Hindlimb muscle (tissue), 1 donor: ENCODE measurements at places on chromosomes 16 and 17. TPM values are rescaled to one million over a fixed set of nuclear protein-coding genes. Genes with fewer than 3 reads are reported as not detected.

GRCh38 chr17:77467521-77467920 is 326.8 kb downstream of the SEC14L1 start:
- DNase-seq: no peak

DNA sequence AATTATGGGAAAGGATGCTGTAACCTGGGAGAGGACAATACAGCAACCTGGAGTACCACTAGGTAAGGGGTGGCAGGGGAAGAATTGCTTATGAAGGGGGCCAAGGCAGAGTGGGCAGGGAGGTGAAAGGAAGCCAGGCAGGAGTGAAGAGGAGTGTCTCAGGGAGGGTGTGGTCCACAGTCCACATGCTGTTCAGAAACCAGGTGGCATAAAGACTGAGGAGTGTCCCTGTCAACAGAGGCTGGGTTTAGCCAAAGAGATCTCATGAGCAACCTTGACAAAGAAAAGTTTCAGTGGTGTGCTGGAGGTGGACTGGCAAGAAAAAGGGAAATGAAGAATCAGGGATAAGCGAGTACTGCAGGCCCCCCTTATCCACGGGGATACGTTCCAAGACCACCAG is 88.4 kb downstream of the SPACA3 start:
- no peak for DNase-seq

- DNase-seq: no peak
Observed at GRCh38 chr17:80613732-80614071, 69.1 kb downstream of the RPTOR start.

DNA sequence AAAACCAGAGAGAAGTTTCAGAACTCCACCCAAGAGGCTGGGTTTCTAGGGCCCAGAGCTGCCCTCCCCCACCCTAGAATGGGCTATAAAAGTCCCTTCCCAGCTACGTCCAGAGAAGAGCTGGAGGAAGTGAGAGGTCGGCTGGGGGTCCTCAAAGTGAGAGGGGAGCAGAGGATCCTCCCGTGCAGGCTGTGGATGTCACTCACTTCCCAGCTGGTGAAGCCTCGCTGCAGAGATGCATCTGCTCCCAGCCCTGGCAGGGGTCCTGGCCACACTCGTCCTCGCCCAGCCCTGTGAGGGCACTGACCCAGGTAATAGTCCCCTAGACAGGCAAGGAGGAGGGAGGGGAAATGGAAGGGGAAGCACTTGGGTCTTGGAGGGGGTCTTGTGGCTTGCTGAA is at the start of gene EPX:
TSS of gene EPX (plus strand) at position 115 of the 400 bp plus-strand sequence. CDS start at position 236, 121 bp downstream.
- no peak for DNase-seq

GRCh38 chr16:1984347-1985225 is 593 bp downstream of the GFER start:
- DNase-seq: no peak

GRCh38 chr17:74466111-74466827 is at the start of gene CD300A:
Gene CD300A (plus strand): TSS chr17:74466634. CDS start chr17:74466704, 70 bp downstream.
- no peak for DNase-seq

DNA sequence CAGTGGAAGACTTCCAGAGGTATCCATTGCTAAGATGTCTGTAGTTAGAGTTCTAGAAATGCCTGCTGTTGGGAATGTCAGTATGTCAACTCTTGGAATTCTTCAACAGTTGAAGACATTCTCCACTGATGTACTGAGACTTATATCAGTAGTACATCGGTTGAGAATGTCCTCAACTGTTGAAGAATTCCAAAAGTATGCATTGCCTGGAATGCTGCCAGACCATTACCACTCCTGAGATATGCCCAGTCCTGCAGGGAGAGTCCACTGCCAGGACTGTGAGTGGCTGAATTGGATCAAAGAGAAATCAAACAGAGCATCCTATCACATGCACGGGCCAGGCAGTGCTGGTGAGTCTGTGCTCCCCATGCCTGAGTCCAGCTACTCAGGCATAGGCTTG is 42.0 kb downstream of the IL21R start:
- DNase-seq: no peak

DNA sequence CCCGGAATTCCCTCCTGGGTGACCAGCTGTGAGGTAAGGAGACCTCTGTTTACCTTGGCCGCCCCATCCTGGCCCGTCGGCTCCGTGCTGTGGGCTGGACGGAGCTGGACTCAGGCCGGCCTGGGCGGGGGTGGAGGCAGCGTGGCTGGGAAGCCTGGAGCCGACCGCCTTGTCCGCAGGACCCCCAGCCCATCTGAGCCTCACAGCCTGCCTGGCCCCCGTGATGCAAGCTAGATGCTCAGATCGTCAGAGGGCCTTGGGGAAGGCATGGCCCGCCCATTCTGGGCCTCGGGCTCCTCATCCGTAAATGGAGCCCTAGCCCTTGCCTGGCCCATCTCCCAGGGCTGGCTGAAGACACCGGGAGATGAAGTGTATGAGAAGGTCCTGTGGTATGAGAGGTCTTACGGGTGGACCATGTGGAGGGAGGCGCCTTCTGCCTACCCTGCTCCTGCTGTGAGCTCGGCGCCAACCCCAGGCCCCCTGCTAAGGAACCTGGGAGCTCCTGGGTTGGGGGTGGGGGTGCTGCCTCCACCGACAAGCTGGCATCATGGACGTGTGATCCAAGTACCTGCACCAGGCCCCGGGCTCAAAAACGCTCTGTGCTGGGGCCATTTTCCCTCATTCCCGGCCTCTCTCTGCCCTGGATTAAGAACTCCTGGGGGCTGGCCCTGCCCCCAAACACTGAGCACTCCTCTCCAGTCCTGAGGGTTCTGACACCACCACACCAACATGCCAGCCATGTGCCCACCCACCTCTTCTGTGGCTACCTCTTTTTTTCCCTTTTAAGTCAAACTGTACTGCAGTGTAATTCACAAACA is 5.4 kb upstream of the P2RX1 start:
- DNase-seq: no peak

- DNase-seq: no peak
Observed at GRCh38 chr16:73124665-73125375, 76.9 kb upstream of the ZFHX3 start.

DNA sequence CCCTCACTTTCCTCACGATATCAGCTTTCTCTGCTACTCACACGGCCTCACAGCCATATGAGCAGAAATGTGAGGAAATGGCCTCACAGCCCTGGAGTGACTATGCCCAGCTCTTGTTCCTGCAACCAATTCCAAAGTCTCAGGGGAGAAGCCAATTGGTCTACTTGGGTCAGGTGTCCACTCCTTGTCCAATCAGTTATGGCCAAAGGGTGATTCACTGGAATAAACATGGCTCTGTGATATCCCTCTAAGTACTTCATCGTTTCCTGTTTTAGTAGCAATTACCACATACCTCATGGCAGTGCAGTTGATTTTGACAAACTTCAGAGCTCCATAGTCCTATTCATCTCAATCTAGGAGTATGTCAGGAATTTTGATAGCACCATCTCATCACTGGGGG is 195.4 kb downstream of the KATNIP start:
- no peak for DNase-seq

GRCh38 chr16:69105501-69106361 is at the start of gene HAS3:
Gene HAS3 (plus strand): TSS chr16:69105653. CDS start chr16:69109396, 3,743 bp downstream.
- no peak for DNase-seq

DNA sequence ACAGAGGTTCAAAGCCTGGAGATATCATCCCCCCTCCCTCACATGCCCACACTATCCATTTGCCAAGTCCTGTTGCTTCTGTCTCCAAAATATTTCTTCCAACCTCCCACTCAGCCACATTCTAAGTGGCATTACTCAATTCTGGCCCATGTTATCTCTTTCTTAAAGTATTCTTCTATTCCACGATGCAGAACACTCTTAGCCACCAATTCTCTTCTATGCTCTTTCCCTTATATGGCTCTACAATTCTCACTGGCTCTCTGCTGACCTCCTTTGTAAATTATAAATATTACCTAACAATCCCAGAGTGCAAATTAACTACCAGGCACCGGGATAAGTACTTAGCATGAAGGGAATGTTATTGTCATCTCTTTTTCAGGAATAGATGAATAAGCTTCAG is 82.4 kb downstream of the KCNJ2 start:
- DNase-seq: no peak

GRCh38 chr16:80231121-80231520 is 309.7 kb upstream of the DYNLRB2 start:
- DNase-seq: no peak

DNA sequence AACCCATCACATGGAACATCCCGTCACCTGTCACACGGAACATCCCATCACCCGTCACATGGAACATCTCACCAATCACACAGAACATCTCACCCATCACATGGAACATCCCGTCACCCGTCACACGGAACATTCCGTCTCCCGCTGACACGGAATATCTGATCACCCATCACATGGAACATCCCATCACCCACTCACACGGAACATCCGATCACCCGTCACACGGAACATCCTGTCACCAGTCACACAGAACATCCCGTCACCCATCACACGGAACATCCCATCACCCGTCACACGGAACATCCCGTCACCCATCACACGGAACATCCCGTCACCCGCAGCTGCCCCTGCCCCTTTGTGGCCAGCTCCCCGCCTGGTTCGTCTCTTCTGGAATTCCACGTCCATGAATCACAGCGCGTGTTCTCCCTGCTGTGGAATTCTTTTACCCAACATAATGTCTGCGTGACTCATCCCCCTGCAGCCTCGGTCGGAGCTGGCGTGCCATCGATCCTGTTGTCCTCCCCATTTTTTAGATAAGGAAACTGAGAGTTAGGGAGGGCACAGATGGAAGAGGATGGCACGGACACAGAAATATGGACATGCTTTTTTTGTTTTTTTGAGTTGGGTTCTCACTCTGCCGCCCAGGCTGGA is 5.6 kb downstream of the CPNE7 start:
- no peak for DNase-seq

- no peak for DNase-seq
Observed at GRCh38 chr17:7408252-7408727, 645 bp downstream of the NLGN2 start.

GRCh38 chr17:8720596-8720995 is 24.0 kb downstream of the CCDC42 start:
- DNase-seq: no peak

GRCh38 chr16:70453892-70454221 is 538 bp upstream of the FCSK start:
- no peak for DNase-seq

GRCh38 chr17:39360537-39360936 is 40.9 kb downstream of the FBXL20 start:
- no peak for DNase-seq

DNA sequence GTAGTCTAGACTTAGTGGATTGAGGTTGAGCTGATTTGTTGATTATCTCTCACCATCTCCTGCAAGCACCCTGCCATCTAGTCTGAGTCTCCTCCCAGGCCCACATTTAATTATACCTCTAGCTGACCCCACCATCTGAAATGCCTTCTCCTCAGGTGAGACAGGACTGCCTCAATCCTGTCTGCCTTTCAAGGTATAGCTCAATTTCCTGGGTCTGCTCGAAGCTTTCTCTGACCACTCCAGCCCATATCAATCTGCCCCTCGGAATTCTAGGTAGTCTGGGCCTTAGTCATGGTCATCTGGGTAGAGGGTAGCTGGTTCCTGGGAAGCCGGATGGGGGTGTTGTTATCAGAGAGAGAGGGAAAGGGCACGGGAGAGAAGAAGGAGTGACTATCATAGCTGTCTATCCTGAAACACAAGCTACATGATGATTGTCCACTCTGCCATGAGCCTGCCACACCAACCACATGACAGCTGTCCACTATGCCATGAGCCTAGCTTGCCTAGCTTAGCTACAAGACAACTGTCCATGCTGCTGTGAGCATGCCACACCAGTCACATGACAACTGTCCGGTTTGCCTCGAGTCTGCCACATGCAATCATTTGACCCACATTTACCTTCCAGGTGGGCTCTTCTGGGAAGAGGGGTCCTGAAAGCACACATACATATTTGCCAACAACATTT is 34.4 kb downstream of the LYRM9 start:
- no peak for DNase-seq

DNA sequence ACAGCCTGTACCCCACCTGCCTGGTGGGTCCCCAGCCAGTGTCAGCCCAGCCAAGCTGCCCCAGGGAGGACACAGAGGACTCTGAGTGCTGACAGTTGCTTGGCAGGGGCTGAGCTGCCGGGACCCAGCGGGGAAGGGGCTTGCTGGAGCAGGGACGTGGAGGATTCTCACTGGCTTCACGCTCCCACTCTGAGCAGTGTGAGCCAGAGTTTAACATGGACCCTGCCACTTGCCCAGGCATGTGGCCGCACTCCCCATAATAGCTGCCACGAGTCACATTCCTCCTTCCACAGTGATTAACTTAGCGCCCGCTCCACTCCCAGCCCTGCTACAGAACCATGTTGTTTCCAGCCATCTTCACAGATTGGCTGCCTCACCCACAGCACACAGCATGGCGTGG is 31.2 kb downstream of the SREBF1 start:
- DNase-seq: no peak

GRCh38 chr17:58245428-58246103 is 7.2 kb downstream of the LPO start:
- no peak for DNase-seq

- DNase-seq: no peak
Observed at GRCh38 chr17:16328997-16329396, 24.3 kb downstream of the CENPV start.

GRCh38 chr17:13601322-13601775 is 380 bp downstream of the HS3ST3A1 start:
- DNase-seq: peak; percentile 30

DNA sequence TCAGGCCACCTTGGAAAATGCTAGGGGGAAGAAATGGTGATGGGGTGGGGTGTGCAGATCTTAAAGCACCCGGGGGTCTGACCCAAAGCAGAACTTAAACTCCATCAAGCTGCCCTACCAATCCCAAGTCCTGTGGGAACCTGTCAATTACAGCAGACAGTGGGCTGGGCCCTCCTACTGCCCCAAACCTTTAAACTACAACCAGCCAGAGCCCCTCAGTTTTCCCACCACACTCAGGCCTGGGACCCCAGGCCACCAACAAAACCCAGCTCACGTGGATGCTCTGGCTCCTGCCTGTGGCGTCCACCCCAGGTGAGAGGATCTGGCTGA is 2.7 kb downstream of the MYO18A start:
- DNase-seq: no peak

DNA sequence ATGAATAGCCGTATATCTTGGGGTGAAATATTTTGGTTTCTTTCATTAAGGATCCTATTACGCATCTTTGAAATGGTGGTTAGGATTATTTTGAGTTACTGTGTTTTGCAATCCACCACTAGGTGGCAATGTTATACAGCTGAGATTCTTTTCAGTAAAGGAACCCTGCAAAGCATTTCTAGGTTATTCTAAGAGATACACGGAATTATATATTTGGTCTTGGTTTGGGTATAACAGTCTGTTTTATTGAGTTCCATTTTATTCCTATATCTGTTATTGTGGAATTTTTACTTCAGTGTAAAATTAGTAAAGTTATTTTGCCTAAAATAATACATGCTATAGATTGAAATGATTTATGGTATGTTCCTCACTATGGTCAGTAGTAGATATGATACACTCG is 62.9 kb upstream of the CPHXL start:
- DNase-seq: peak; percentile 47

SOX8 gene
- 43.7 TPM for polyA plus RNA-seq

CRYBA1 gene
- polyA plus RNA-seq: not detected

USP43 gene
- 0.81 TPM for polyA plus RNA-seq

SLC12A3 gene
- polyA plus RNA-seq: 0.05 TPM

TSEN54 gene
- polyA plus RNA-seq: 27.0 TPM

TEKT1 gene
- polyA plus RNA-seq: not detected

ABCC6 gene
- polyA plus RNA-seq: 2.1 TPM

NUPR1 gene
- 29.7 TPM for polyA plus RNA-seq

ALOXE3 gene
- polyA plus RNA-seq: not detected

ESRP2 gene
- polyA plus RNA-seq: 0.88 TPM

PDILT gene
- not detected for polyA plus RNA-seq

OR1G1 gene
- not detected for polyA plus RNA-seq
